Activated CD8-positive, alpha-beta memory T cell treated with anti-CD3 and anti-CD28 coated beads, Interleukin-2, amount 10 ng/mL, durations not matched to agents 7 days and 5 days (primary cell): ENCODE measurements at places on chromosomes 16 and 17.

- no peak for DNase-seq
- H3K36me3 ChIP-seq: no peaks in the 10 kb centered on the region
- peaks cover 18% of the 10 kb centered on the region for H3K27me3 ChIP-seq
- H3K4me3 ChIP-seq: no peak overlapping the region
Measured at GRCh38 chr16:83862661-83863060, 36.3 kb upstream of the MLYCD start.

DNA sequence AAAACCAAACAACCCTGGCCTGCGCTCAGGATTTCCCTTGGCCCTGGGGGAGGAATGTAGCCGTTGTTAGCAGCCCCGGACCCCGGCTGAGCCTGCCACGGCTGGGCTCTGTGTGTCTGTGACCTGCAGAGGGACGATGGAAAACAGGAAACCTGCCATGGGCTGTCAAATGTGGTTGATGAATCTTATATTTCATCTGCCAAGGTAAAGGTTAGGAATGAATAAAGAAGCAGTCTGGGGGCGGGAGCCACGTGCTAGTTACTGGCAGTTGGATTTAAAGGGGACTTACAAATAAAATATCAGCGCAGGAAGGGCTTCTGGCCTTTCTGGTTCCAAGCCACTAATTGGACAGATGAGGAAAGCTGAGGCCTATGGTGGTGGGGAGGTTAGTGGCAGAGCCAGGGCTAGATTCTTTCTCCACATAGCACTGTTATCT, at the start of gene KRT23:
Gene KRT23, minus strand, starts transcription at position 263 of the 436 bp plus-strand sequence. CDS start 1,043 bp downstream, outside the sequence.
- H3K4me3 ChIP-seq: no peak within 1 kb of the TSS
- H3K27ac ChIP-seq: no peak within 1 kb of the TSS
- no peaks in the 10 kb centered on the region for H3K4me1 ChIP-seq
- no peak for DNase-seq

- peaks cover 20% of the 10 kb centered on the region for H3K36me3 ChIP-seq
- H3K4me3 ChIP-seq: peak overlapping the region; percentile 66
- peaks cover 31% of the 10 kb centered on the region for H3K4me1 ChIP-seq
- no peak for DNase-seq
- peak overlapping the region; percentile 64 for H3K27ac ChIP-seq
Measured at GRCh38 chr16:3881499-3881990, 1.0 kb upstream of the CREBBP start.

- no peak overlapping the region for H3K27ac ChIP-seq
- peaks cover 51% of the 10 kb centered on the region for H3K36me3 ChIP-seq
- DNase-seq: peak; percentile 22
- no peaks in the 10 kb centered on the region for H3K4me1 ChIP-seq
Measured at GRCh38 chr17:8477715-8478441, 42.2 kb downstream of the NDEL1 start.

- peak overlapping the region; percentile 29 for H3K27ac ChIP-seq
- no peak for DNase-seq
- peaks cover 78% of the 10 kb centered on the region for H3K4me1 ChIP-seq
- H3K36me3 ChIP-seq: peaks cover 13% of the 10 kb centered on the region
Measured at GRCh38 chr17:59436900-59437299, 105.4 kb downstream of the YPEL2 start.
